ENCODE measurements at places on chromosomes 7 and 10.

- no peak for DNase-seq
These were observed 138.1 kb upstream of the ITGB1 start for GRCh38 chr10:33095867-33096815.

DNA sequence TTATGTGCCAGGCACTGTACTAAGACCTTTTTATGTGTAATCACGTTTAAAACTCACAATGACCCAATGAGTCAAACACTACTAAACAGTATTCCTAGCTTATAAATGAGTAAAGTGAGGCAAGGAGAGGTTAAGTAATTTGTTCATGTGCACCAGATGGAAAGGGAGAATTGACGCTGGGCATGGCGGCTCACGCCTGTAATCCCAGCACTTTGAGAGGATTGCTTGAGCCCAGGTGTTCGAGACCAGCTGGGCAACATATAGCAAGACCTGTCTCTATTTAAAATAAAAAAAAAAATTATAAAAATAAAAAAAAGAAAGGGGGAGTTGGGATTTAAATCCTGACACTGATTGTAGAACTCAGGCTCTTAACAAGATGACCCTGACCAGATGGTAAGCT, 46.7 kb upstream of the DLG5 start:
- no peak for DNase-seq

DNA sequence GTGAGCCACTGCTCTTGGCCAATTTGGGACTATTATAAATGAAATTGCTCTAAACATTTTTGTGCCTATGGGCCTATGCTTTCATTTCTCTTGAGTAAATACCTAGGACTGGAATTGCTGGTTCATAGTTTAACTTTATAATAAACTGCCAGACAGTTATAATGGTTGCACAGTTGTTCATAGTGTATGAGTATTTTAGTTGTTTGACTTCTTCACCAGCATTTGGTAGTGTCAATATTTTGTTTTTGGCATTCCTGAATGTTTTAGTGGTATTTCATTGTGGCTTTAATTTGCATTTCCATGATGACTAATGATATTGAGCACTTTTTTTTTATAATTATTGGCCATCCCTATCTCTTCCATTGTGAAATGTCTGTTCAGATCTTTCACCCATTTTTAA, 29.5 kb downstream of the PLEKHA8 start:
- no peak for DNase-seq

DNA sequence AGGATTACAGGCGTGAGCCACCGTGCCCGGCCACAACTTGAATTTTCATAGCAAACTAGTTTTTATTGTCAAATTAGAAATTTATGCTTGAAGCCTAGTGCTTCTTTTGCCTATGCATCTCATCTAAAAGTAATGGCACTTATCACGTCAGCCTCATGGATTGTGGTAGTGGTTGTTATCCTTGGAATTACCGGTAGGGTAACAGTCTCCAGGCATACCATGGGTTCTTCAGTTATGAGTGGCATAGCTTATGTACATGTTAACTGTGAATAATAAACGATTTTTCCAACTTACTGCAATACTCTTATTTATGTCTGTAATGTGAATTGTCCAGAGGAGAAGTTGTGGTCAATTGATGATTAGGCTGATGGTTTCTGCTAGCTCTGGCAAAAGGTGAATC, 63.1 kb downstream of the BMPR1A start:
- DNase-seq = no peak

- no peak for DNase-seq
These were observed 2.9 kb upstream of the RRP12 start for GRCh38 chr10:97404044-97404443.

- no peak for DNase-seq
These were observed 5.7 kb downstream of the TNS3 start for GRCh38 chr7:47576031-47576865.

DNA sequence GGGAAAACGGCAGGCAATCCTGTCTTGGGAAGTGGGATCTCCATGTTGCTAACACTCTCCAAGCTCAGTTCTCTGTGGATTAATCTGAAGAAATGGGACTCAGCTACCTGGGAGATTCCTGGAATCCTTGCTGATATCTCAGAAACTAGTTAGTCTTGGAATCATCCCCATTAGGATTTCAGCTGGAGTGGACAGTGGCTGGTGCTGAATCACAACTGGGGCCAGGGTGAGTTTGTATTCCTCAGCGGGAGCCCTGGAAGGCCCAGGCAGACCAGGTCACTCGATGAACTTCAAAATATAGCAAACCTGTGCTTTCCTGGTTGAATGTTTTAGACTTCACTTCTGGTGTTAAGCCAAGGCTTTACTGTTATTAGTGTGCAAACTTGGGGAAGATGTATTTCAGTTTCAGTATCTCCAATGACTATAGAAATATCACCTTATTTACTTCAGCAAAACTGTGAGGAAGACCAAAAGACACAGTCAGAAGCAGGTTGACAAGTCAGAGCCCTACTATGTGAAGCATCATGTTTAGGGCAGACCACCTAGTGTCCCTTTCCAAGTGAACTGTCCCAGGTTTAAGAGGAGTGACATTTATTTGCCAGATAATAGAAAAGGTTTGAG, 126.1 kb downstream of the AOAH start:
- no peak for DNase-seq

DNA sequence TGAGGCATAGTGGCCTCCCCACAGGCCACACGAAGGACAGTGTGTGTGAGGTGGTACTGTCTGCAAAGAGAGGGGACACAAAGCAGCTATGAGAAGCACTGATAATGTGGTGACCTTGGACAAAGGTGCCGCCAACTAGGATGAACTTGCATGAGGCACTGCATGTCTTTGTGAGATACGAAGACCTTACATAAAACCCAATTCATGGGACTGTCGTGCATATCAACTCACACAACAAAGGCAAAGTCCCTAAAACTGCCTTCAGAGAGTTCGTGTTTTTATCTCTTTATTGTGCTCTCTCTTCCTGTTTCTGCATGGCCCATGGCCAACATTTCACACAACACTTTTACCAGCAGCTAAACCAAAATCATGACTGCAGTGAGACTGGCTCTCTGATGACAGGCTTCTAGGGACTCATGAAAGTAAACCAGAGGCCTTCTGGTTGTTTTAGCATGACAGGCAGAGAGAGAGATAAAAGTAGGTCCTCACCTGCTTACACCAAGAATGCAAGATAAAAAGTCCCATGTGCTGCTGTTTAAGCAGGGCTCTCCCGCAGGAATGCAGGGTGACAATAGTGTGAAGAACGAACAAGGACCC, 347.8 kb downstream of the ELMO1 start:
- no peak for DNase-seq
